Stimulated activated CD8-positive, alpha-beta memory T cell treated with anti-CD3 and anti-CD28 coated beads, Interleukin-7, amount 100 ng/mL, for 48 hours (primary cell): ENCODE measurements at places on chromosomes 5 and 9.

GRCh38 chr5:59246882-59247281, 646.6 kb downstream of the PDE4D start:
- no peak for DNase-seq

DNA sequence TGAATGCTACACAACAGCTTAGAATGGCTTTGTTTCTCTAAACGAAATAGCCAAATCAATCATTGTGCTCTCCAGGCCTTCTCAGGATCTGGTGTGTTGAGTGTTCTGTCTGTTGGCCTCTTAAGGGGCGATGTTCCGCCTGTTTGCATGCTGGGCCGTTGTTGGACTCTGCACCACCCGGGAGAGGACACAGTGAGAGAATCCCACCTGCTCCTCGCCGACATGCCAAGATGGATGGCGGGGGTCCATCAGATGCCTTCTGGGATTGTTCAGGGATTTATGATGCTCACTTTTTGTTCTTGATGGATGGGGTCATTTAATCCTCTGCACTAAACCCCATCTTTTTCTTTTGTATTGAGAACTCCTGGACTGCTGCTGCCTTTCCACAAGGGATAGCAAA, 159.9 kb downstream of the NTRK2 start:
- no peak for DNase-seq

DNA sequence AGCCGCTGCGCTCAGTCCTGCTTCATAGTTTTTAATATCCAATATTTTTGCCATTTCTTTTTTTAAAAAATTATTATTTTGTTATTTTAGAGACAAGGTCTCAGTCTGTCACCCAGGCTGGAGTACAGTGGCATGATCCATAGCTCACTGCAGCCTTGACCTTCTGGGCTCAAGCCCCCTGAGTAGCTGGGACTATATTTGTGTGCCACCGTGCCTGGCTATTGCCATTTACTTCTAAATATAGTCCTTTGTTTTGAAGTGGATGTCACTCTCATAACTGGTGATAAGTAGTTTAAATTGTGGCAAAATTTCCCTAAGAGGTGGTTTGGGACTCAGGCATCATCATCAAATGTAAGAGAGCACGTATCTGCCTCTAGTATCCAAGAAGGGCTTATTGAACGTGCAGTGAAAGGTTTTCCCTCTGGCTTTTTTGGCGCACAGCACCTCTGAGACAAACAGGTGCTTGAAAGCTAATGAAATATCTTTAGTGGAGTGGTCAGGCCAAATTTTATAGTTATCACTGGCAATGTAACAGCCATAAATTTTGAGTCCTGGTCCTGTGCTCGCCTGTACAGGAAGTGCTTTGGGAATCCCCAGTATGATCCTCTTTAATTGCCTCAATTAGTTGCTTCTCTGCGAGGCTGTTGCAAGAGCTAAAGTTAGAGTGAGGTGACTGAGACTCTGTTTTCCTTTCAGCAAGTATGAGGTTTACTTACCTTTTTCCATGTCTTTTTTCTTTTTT, 14.8 kb downstream of the STXBP1 start:
- no peak for DNase-seq

GRCh38 chr9:16417161-16417560, 453.3 kb downstream of the BNC2 start:
- DNase-seq = no peak

DNA sequence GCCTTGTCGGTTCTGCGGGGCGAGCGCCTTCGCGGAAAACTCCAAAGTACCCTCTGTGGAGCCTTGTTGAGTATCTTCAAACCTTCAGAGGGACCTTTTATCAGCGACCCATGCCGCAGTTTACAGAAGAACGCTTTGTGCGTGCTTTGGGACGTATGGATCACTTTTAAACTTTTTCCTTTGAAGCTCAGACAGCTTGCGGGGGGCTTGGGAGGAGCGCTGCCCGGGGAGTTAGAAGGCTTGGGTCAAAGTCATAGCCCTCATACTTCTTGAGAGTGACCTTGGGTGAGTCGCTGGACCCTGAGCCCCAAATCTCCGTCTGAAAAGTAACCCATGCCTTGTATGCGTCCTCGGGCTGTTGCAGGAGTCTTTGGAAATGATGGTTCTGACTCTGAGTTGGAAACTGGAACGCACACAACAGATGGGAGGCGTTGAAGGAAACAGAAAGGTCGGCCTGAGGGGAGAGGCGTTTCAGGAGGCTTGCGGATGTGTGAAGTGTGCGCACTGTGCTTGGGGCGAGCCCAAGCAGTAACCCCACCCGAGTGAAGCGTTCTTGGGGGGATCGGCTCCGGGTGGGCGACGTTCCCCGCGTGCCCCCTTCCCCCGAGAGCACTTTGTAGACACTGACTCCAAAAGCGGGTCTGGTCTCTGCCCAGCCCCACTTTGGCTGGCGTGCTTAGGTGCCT, 661 bp upstream of the SLC25A51 start:
- DNase-seq = no peak

DNA sequence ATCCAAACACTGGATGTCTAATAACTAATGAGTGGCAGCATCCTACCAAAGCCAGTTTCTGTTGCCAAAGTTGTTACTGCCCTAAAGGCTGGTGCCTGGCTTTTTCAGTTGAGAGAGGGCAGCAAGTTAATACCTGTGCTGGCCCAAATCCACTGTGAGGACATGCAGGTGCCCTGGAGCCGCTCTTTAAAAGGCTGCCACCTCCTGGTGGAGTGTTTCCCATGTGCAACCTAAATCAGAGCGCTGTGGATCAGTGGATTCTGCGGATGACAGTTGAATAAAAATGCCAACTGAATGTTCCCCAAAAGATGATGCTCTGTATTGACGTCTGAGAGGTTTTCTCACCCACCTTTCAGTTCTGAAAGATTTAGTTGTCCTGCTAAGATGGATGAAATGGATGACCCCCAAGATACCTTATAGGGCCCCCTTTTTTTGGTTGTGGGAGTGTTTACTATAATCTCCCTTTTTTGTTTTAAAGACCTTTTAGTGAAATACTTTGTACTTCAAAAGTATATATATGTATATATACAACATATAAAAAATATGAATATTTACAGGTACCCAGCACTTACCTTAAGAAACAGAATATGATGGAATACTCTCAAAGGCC, 146.4 kb downstream of the EGFLAM start:
- no peak for DNase-seq

GRCh38 chr5:14922456-14922855, 50.9 kb upstream of the ANKH start:
- DNase-seq = no peak

DNA sequence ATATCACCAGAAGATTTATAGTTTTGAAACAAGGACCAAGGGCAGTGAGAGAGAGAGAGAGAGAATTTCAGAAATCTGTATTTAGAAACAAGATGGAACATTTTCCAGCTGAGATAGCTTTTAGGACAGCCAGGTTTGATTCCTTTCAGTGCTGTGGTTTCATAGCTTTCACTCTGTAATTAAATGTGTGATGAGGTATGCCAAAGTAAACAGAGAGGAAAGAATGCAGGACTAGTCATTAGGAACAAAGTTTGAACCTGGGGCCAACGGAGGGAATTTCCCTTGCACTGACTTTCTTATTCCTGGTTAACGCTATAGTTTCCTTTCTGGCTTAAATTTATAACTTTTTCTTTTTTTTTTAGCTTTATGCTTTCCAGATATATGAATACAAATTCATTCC, 10.0 kb upstream of the CCL28 start:
- DNase-seq = no peak

DNA sequence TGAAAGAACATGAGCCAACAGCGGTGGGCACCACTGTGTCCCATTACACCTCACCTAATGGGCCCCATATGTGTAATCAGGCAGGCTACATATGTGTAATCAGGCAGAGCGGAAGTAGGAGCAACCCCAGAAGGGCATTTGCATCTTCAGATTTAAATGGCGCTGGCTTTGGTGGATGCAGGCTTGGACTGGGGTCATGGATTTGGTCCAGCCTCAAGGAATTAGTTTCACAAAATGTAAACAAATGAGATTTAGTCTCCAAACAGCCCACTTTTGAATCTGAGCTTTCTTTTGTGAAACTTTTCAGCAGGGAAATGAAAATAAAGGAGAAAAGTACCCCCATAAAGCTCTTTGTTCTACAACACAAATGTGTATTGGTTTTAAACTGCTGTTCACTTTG, 161.3 kb downstream of the LPAR1 start:
- DNase-seq = no peak

DNA sequence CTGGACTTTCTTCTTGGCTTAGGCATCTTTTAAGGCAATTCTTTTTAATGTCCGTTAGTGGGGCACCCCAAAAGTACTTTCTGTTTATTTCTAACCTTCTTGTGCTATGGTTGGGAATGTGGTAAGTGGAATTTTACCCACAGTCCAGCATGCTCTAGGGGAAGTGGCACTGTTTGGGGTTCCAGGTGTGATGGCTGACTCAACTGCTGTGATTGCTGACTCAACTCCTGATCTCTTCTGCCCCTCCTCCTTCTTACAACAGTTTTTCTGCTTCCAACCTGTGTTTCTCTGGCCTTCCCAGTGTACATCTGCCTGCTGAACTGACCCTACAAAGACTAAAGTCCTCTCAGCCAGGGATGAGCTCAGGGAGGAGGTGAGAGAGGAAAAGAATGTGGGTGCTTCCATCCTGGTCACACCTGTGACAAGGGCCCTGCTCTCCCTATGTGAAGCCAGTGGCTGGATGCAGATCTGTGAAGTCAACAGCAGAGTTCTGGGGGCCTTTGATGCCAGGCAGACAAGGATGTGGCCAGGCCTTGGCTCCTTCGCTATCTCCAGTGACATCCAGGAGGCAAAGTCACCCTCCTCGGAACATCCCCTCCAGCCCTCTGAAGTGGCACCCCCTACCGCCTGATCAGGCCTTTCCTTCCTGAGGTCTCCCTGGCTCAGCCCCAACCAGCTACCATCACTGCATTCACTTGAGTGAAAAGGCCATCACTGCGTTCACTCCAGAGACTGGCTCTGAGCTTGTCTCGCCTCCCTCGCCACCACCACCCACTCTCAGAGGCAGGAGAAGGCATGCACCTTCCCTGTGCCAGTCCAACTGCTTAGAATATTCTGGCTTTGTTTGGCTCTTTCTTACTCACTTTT, 72.2 kb downstream of the C5orf15 start:
- no peak for DNase-seq

- no peak for DNase-seq
Measured at GRCh38 chr9:22136461-22137096, 127.5 kb upstream of the CDKN2B start.

DNA sequence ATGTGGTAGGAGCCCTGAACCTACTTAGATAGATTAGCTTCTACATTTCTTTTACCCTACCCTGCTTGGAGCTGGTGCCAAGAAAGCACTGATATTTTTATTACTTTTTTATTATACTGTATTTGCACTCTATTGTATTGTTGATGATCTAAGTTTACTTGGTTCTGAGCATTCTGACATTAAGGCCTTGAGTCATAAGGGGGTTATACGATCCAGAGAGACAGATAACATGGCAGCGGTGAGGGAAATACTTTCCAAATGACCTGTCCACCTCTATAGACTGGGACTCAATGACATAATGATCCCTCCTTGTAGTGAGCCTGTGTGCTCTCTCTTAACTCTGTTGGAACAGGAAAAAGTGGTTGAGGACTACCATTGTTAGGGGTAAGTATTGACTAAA, 176.3 kb downstream of the MAN2A1 start:
- no peak for DNase-seq
